ENCODE measurements at places on chromosomes 2 and 18.
A peak's percentile ranks its signal among the peaks of the same experiment; 100 is the strongest.

GRCh38 chr18:1050012-1050657 is 145.5 kb downstream of the ADCYAP1 start:
- no peak for DNase-seq

GRCh38 chr2:236570081-236570868 is 650 bp downstream of the ACKR3 start:
- no peak for DNase-seq

GRCh38 chr18:2482706-2483475 is 88.4 kb downstream of the METTL4 start:
- DNase-seq = no peak

- peak; percentile 40 for DNase-seq
These were observed 98.5 kb downstream of the DSEL start for GRCh38 chr18:67417864-67418523.

DNA sequence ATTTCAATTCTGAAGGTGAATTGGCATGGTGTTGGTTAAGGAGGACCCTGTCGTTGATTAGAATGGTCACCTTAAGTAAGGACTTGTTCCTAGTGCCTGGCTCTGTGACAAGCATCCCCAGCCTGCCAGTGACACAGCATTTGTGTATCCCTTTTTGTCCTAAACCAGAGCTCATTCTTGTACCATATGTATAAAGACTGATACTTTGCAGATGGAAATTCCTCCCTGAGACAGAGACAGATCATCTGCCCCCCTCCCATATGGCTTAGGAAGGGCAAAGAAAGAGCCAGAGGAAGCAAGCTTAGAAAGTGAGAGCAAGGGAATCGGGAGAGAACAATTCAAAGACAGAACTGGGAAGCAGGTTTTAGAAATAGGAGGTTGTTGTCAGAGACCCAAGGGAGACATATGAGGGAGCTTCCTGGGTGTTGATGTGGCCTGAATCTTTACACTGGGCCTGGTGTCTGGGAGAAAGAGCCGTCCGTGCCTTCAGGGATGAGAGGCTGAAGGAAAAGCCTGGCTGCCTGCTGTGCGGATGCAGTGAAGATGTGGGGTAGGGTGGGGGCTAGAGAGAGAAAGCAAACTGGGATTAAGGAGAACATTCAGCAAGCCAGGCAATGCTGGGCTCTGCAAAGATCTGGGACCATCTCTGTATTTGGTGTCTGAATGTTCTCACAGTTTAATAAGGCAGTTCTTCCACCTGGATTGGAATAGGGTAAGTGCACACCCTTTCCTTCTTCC is 13.2 kb upstream of the CHRNA1 start:
- peak; percentile 62 for DNase-seq

DNA sequence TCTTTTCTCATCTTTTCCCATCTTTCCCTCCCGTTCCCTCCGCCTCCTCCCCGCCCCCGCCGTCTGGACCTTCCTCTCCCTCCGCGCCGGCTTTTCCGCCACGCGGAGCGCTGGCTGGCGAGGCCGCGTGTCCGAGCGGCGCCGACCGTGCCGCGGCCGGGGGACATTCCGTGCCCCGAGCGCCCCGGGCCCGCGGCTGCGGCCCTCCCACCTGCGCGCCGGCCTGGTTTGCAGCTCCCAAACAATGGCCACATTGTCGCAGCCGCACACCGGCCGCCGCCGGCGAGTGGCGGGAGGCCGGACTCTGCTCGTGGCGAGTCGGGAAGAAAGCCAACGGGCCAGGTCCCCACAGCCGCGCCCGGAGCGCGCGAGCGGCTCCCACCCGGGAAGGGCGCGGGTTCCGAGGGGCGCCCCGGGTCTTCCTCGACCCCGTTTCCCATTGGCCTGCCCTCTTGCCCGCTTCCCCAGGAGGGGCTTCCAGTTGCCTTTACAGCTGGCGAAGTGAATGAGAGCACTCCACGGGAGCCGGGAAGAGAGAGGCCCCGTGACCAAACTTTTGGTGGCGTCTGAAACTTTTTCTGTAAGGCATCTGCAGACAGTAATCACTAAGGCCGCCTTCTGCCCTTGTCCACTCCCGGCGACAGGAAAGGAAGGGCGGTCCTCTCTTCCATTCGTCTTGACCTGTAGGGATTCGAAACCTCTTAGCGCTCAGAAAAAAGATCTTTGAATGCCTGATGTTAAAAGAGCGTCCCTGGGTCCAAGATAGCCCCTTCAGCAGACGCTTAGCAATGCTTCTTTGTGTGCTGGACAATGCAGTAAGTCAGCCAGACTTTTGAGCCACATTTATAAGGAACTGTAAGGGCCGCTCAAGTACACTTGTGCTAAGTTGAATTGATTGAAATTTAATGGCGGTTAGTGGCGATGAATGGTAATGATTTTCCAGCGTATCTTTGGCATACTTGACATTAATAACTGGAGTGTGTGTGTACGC is 6.2 kb downstream of the GLI2 start:
- no peak for DNase-seq

GRCh38 chr2:97671526-97671925 is 2.0 kb downstream of the C2orf92 start:
- no peak for DNase-seq

- no peak for DNase-seq
These were observed 763.4 kb upstream of the NRXN1 start for GRCh38 chr2:51795248-51795888.

GRCh38 chr2:624551-625347 is 52.5 kb downstream of the TMEM18 start:
- no peak for DNase-seq

- no peak for DNase-seq
These were observed 56.6 kb upstream of the CYP26B1 start for GRCh38 chr2:72204156-72204785.

GRCh38 chr2:191635333-191636234 is 42.4 kb upstream of the NABP1 start:
- peak; percentile 92 for DNase-seq

DNA sequence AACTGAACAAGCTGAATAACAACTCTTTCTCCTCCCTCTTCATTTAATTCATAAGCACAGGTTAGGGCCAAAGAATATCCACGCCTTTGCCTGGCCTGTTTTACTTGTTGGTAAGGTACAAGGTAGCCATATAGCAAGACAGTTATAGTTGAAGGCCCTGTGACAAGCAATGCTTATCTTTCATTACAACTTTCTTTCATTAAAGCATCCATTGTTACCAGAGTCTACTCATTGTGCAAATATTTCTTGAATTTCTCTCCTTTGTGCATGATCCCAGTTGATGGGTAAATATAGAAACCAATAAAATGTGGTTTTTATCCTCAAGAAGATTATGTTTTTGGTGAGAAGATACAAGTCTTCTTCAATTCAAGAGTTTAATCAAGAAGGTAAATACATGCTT is 140.2 kb downstream of the UBE2E3 start:
- DNase-seq = peak; percentile 15

GRCh38 chr2:180202467-180202951 is 195.4 kb upstream of the CWC22 start:
- DNase-seq = no peak

- no peak for DNase-seq
These were observed 38.9 kb downstream of the SETBP1 start for GRCh38 chr18:44719519-44720060.

- no peak for DNase-seq
These were observed 130.1 kb upstream of the DAPL1 start for GRCh38 chr2:158664987-158665386.

Measured in fibroblast of skin of scalp (primary cell).